ENCODE measurements at places on chromosomes 13 and 19.

- no peak for DNase-seq
Measured at GRCh38 chr19:570251-570686, 2.1 kb upstream of the BSG start.

GRCh38 chr13:27130979-27131623 is 40.5 kb downstream of the USP12 start:
- no peak for DNase-seq

- DNase-seq: no peak
Measured at GRCh38 chr13:21018220-21018619, 43.2 kb downstream of the LATS2 start.

GRCh38 chr13:80151016-80151415 is 189.9 kb downstream of the SPRY2 start:
- DNase-seq: no peak

DNA sequence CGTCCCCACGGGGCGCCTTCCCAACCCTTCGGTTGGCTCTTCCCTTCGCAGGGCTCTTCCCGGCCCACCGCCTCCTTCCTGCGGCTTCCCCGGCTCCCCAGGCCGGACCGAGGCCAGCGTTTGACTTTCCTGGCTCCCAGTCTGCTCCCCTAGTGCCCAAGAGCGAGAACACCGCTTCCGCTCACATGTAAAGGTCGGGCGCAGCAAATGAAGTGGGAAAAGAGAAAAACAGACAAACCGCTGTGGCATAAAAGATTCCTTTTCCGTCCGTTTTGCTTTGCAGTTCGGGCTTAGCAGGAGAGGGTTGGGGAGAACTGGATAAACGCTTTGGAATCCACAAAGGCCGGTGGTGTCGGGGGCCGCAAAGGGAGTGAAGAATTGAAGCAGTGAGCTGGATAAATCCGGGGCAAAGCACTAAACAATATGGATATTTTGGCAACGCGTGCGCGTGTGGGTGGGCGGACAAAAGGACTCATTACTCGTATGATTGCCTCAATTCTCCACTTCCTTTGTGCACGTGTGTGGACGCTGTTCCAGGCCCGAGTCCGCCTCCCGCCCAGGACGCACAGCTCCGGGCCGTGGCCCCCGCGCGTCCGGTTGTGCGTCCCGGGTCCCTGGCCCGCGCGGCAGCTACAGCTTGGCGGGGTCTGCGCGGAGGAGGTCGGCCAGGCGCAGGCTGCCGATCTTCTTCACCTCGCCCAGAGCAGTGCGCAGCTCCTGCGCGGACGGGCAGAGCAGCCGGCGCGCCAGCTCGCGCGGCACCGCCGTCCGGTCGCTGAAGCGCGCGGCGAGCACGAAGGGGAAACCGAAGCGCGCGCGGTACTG is 8.6 kb upstream of the CDX2 start:
- no peak for DNase-seq

DNA sequence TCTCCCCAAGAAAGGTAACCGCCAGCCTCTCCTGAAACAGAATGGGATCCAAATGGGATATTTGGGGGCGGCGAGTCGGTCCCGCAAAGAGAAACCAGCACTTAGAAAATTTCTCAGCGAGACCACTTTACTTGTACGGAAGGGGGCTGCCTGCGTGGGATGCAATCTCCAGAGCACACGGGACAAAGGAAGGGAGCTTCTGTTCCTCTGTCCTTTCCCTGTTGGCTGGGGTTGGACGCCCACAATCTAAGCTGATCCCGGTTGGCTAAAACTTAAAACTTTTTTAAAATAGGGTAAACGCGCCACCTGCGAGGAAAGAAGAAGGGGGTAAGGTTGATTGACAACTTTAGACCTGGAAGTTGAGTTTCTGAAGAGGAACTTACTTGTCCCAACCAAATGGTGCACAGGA is 826 bp upstream of the BSG start:
- DNase-seq: peak; percentile 51

Data from SW 1271 (cell line).